ENCODE measurements at places on chromosomes 2 and 18. TPM values are rescaled to one million over a fixed set of nuclear protein-coding genes. Genes with fewer than 3 reads are reported as not detected.

The SMYD1 gene
- 413 TPM for total RNA-seq

The ADAM23 gene
- total RNA-seq = 77.2 TPM

The ADI1 gene
- total RNA-seq = 155 TPM

The PARD6G gene
- total RNA-seq = 2.4 TPM

The ZFAND2B gene
- total RNA-seq = 18.7 TPM

The SP9 gene
- 0.09 TPM for total RNA-seq

The DSG1 gene
- total RNA-seq = 0.18 TPM

The ATP8B1 gene
- 13.1 TPM for total RNA-seq

The EVX2 gene
- total RNA-seq = not detected

The FOXD4L1 gene
- 0.12 TPM for total RNA-seq

The FAP gene
- 0.56 TPM for total RNA-seq

The CHRNA1 gene
- 0.50 TPM for total RNA-seq

The OTOS gene
- not detected for total RNA-seq

The SCN1A gene
- total RNA-seq = 0.34 TPM

The CACNB4 gene
- 0.29 TPM for total RNA-seq

The TMEM200C gene
- total RNA-seq = 0.52 TPM

The TWIST2 gene
- total RNA-seq = 0.19 TPM

The REG3A gene
- not detected for total RNA-seq

The PDE1A gene
- total RNA-seq = 10.1 TPM

The PTPRN gene
- not detected for total RNA-seq

The CRYBA2 gene
- total RNA-seq = not detected

The CCDC85A gene
- 6.6 TPM for total RNA-seq

The GCG gene
- not detected for total RNA-seq

The CIB4 gene
- total RNA-seq = not detected

The RNU2-63P gene
- not detected for total RNA-seq

The CFC1 gene
- not detected for total RNA-seq

The NAT8 gene
- total RNA-seq = not detected

The RAX gene
- not detected for total RNA-seq

The SLC16A14 gene
- 2.9 TPM for total RNA-seq

The GAL3ST2 gene
- total RNA-seq = not detected

The IGFBP2 gene
- total RNA-seq = 361 TPM

The RTKN gene
- 17.0 TPM for total RNA-seq

The SLC38A11 gene
- total RNA-seq = 0.11 TPM

The ASB18 gene
- total RNA-seq = 35.2 TPM

All from heart right ventricle (tissue), 16 donors.